LoVo (cell line): ENCODE measurements at places on chromosomes 6 and 20.

DNA sequence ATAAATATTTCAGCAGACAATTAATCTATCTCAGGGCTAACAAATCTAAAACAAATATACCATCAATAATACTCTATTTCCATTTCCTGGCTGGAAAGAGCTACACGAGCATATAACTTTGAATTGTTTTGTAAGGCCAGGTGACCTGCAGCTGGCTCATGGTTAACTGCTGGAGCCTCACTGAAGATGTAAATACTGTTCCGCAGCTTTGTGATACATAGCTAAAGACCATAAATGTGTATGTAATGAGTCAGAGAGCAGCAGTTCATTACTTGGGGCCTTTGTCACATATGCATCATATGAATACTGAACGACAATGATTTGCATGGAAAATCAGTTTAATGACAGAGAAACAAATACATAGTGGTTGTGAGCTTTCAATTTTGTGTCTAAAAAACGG, 109.4 kb upstream of the CCN2 start:
- DNase-seq, result peak; percentile 41

- no peak for DNase-seq
Measured at GRCh38 chr6:21811484-21811883, 217.9 kb downstream of the SOX4 start.

GRCh38 chr6:36820700-36821580, 18.3 kb downstream of the CPNE5 start:
- no peak for DNase-seq

- no peak for DNase-seq
Measured at GRCh38 chr20:63145156-63145555, 70.8 kb downstream of the YTHDF1 start.

DNA sequence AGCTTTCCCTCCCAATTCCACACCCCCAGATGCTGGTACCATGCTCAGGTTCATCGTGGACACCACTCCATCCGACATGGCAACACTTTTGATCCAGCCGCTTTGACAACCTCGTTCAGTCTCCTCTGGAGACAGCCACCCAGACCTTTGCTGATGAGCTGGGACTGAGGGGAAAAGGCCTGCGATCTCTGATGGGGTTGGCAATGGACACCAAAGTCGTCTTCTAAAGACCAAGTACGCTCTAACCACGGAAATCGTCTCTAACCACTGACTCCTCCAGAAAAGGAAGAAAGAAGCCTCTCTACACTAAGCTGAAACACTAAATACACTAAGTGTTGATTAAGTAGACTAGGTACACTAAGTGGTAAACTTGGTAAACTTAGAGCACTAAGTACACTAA, 26.1 kb upstream of the HLA-E start:
- no peak for DNase-seq
